ENCODE measurements at places on chromosomes 13 and 19.

GRCh38 chr13:71290963-71291841 is 575.8 kb downstream of the DACH1 start:
- no peak for DNase-seq

DNA sequence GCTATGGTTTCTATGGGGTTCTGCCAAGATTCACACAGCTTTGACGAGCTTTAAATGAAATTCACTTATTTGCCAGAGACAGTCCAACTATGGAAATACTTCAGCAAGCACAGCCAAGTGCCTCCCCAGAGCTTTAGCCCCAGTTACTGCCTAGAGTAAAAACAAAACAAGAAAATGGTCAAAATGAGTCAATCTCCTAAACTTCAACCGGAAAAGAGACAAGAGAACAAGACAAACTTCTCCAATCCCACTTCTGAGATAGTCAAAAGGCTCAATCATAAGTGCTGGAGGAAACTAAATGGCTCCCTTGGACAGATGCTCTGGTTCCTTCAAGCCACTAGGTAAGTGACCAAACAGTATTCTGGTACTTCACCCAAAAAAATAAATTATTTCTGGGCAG is 65.8 kb downstream of the KATNAL1 start:
- no peak for DNase-seq

DNA sequence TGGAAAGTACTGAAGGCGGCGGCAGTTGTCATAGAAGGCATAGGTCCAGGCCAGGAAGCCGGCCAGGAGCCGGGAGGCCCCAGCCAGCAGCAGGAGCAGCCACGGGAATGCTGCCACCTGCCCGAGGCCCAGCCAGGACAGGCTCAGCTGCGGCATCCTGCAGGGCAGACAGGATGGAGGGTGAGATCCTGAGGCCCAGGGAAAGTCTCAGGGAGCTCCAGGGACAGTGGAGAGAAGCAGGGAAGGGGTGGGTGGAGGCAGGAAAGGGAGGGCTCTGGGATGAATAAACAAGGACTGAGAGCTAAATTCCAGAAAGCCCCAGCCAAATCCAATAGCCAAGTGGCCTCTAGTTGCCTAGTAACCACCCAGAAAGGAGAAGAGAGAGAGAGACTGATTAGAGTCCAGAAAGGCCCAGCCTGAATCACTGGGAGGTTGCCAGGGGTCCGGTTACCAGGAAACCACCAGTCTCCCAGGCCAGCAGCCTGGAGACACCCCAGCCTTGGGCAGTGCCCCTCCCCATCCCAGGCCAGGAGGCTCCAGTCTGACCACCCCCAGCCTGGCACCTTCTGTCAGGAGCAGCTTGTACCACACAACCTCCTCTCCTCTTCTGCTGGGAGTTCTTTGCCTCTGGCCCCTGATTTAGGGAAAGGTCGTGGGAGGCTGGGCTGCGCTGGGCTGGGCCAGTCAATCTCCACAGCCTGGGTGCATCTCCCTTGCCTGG is 7.5 kb upstream of the OR10H5 start:
- DNase-seq, result no peak

GRCh38 chr13:97434397-97435201 is 630 bp downstream of the RAP2A start:
- DNase-seq, result no peak

DNA sequence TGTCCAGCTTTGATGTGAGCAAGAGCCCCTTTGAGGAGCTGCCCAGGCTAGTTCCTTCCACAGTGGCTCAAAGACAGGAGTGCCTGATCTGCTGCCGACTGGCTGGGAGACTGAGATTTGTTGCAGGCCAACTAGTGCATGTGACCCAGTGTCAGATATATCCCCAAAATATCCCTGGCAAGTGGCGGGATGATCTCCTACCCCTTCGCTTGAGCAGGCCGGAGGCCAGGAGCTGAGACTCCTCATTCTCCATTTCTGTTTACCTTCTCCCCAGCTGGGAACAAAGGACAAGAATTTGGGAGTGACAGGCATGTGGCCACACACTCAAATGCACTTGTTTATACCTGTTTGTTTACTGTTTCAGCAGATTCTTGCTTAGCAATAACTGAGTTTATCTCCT is 37.1 kb upstream of the XPO4 start:
- DNase-seq, result no peak

- DNase-seq, result no peak
Observed at GRCh38 chr19:43300206-43300605, 30.9 kb upstream of the PSG9 start.

- DNase-seq, result no peak
Observed at GRCh38 chr19:33690378-33691029, 68.8 kb downstream of the CHST8 start.

DNA sequence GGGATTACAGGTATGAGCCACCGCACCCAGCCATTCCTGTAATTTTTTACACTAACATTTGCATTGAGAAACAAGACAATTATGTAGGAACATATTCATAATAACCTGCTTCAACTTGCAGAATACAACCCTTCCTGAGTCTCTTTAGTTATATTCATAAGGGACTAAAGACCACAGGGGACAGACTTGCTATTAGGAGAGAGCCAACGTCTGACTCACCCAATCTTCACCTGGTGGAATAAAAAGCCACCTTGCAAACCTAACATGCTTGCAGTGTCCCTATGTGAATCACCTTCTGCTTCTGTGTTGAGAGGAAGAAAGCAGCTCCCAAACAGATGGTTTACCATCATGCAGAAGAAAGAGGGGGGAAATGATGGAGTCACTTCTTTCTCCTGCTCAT is 456.1 kb downstream of the PCDH9 start:
- no peak for DNase-seq

DNA sequence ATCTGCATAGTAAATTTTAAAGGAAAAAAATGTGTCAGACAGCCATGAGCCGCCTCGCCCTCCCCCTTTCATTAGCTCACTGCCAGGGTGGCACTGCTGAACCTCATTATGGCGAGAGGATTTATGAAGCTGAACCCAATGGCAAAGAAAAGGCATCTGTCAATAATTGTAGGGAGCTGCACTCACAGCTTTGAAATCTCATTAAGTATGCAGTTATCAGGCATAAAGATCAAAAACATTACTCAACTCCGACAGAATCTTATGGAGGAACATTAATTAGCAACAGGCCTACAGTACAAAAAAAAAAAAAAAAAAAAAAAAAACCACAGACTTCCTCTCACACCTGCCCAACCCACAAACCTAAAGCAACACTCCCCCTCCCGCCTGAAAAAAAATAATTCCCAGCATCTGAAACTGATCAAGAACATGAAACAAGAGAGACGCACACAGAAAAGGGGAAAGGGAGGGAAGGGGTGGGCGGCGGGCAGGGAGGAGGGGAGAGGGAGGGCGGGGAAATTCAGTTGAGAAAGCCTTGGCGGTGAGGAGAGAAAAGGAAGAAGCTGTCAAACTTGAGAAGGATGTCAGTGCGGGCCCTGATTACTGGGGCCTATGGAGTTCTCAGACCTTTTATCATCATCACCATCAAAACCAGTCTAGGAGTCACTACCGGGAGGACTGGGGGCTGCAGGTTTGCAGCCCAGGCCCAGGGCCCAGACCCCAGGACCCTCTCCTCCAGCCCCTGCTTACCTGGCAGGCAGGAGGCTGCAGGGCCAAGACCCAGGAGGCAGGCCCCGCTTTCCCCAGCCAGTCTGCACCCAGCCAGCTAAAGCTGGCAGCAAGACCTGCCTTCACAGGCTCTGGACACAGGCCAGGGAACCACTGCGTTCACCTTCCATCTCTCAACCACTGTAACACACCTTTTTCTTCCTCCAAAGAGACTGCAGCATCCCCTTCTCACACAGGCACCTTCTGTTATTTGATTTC is 8.9 kb downstream of the TSHZ3 start:
- no peak for DNase-seq

GRCh38 chr13:34464011-34464410 is 478.1 kb upstream of the NBEA start:
- DNase-seq, result no peak

GRCh38 chr13:26813321-26813979 is 52.9 kb upstream of the GPR12 start:
- no peak for DNase-seq

- no peak for DNase-seq
Observed at GRCh38 chr13:103184413-103184812, 118.2 kb upstream of the SLC10A2 start.

DNA sequence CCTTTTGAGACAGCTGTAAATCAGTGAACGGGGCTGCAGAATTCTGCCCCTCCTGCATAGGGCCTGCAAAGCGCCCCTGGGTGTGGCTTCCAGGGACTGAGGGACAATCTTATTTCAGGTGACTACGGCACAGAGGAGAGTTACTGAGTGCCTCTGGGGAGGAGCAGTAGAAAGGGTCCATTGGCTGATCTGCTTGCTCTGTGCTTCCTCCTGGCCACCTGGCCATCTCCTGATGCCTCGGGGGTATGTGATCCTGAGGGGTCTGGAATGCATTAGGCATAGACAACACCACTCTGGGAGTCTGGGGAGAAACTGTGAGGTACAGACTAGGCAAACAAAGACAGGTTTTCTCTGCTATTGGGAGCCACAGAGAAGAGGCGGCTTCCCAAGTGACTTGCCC is 2.8 kb downstream of the KCTD15 start:
- DNase-seq, result no peak

DNA sequence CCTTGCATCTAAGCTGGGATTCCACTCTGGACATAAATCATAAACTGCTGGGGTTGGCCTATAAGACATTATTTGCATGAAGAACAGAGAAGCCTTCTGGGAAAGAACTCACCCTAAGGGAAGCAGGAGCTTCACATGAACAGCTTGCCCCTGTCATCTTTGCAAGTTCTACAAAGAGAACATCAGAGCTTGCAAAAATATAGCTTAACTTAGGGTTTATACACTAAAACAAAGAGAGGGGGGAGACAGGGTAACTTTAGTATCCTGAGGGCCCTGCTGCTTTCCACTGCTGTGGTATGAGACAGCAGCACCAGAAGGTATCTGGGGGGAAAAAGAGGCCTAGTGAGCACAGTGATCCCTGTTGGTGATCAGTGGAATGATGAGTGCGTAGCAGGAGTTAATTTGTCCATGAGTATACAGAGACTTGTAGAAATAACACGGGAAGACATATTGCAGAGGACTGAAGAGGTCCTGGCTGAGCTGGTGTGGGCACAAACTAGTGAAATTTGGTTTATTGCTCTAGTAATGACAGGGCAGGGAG is 116.1 kb upstream of the TSC22D1 start:
- no peak for DNase-seq

GRCh38 chr13:84844473-84844872 is 954.7 kb downstream of the SLITRK6 start:
- DNase-seq, result peak; percentile 3

GRCh38 chr13:110070511-110071120 is 236.3 kb downstream of the COL4A1 start:
- no peak for DNase-seq

- no peak for DNase-seq
Observed at GRCh38 chr13:37139356-37139755, 33.9 kb upstream of the CSNK1A1L start.

DNA sequence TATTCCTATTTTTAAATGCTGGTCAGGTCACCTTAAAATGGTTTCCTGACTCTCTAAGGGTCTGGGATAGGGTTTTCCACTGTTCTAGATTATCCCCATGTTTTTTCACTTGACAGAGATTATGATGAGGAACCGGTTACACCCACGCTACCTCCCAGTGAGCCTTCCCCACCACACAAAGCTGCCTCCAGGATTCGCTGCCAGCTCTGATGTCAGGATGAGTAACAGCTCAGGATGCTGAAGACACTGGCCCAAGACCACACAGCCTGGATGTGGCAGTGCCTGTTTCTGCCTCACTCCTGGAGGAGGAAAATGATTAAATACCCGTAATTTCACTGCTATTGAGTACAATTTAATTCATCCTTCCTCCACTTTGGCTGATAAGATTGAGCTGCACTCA is 22.9 kb downstream of the ZNF114 start:
- DNase-seq, result no peak

DNA sequence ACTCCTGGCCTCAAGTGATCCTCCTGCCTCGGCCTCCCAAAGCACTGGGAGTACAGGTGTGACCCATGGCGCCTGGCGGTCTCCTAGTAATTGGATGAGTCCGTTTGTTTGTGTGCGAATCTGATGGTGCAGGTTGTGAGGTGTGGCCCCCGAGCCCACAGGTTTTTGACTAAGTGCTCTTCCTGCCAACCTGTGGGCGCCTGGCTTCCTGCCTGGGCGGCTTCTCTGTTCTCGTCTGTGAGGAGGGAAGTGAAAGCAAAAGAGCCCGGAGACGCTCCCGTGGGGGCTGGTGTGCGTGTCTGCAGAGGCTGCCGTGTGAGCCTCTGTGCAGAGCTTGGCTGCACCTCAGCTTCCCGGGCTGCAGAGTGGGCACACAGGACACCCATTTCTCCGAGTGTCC is 10.0 kb downstream of the ARHGAP45 start:
- peak; percentile 95 for DNase-seq

DNA sequence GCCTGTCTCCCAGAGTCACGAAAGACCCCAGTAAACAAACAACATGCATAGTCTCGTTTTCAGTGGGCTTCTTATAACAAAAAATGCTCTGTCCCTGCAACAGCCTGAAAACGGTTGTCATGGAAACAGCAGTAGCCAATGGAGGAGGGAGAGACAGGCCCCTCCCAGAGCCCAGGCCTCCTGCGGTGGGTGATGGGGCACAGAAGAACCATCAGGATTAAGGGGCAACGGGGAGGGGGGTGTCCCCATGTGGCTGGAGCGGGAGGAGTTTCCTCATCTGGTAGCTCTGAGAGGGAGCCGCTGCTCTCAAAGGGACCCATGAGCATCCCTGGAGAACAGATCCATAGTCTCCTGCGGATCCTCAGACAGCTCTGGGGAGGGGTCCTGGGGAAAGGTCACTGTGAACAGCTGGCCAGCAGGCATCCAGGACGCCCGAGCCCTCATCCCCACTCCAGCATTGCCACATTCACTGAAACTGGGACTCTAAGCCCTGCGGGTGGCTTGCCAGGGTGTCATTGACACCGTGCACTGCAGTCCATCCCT is 37.5 kb upstream of the PNMA8B start:
- no peak for DNase-seq

- DNase-seq, result no peak
Observed at GRCh38 chr13:31887286-31887685, 144.3 kb upstream of the FRY start.

GRCh38 chr19:30968210-30968609 is 381.0 kb downstream of the TSHZ3 start:
- no peak for DNase-seq

GRCh38 chr19:748274-748598 is 2.7 kb upstream of the MISP start:
- no peak for DNase-seq

DNA sequence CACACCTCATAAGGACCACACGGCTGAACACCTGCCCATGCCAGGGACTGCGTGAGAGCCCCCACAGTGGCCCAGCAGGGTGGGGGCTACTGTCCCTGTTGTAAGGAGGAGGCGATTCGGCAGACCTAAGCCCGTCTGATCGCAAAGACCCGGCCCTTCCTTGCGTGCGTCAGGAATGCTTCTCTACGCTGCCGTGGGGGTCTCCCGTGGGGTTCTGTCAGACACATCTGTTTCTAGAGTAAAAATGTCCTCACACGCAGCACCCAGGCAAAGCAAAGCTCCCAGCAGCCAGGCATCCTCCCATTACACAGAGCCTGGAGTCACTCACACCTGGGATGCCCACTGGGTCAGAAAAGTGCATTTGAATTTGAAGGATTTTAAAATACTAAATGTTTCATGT is 147.7 kb upstream of the SOX1 start:
- DNase-seq, result no peak

- peak; percentile 87 for DNase-seq
Observed at GRCh38 chr19:1837625-1838105, 10.6 kb downstream of the REXO1 start.

- no peak for DNase-seq
Observed at GRCh38 chr13:112956571-112957294, 12.3 kb upstream of the MCF2L start.

GRCh38 chr19:55647732-55648584 is at the start of gene CCDC106:
CCDC106 (plus strand) TSS chr19:55648212; CDS start chr19:55649047, 835 bp downstream.
- DNase-seq, result peak; percentile 71

All from GM13977 (cell line).